ENCODE measurements at places on chromosomes 2 and 18.

- DNase-seq = no peak
Observed at GRCh38 chr2:161204846-161205245, 44.6 kb downstream of the TANK start.

DNA sequence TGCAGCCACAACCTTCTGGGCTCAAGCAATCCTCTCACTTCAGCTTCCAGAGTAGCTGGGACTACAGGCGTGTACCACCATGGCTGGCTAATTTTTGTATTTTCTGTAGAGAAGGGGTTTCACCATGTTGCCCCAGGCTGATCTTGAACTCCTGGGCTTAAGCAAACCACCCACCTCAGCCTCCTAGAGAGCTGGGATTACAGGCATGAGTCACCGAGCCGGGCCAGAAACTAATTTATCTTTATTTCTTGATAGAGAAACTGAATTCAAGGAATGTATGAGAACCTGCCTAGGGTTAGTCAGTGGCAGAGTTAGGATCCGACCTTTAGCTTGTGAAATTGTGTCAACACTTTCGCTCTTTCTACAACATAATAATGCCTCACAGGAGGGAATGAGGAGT lies 19.3 kb upstream of the ITGAV start:
- DNase-seq = no peak

DNA sequence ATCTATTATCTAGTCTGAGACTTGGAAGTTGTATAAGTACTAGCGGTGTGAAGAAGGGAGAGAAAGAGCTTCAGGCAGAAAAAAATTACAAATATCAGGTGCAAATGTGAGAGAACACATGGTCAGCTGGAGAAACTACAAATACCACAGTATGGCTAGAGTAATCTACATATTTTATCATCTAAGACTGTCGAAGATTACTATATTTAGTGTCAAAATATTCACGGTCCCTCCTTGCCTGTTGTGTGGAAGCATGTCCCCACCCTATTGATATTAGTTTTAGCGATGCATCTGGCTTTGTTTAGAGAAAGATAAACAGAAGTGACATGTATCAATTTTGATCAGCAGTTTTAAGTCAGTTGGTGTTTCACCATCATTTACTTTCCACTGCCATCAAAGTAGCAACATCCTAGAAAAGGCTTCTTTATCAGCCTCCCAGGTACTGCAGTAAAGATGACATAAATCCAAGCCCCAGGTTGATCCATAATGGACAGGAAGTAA lies 90.5 kb upstream of the ITGA4 start:
- no peak for DNase-seq

- no peak for DNase-seq
Observed at GRCh38 chr18:34320267-34320666, 95.6 kb upstream of the NOL4 start.

DNA sequence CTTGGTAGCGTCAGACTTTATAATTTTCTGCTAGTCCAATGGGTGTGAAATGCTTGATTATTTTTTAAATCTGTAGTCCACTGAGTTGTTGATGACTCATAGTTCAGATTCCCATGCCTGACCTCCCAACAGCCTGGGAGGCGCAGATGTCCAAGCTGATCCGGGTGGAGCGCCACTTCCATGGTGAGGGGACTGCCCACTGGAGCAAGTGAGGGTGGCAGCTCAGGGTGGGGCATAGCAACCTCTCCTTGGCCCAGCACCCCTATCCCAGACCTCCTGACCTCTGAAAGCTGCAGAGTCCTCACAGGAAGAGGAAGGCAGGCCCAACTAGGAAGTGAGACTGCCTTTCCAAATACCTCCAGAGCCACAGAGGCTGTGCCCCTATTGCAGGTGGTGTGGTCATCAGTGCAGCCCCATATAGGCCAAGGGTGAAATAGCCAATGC lies 4.4 kb downstream of the MAL start:
- DNase-seq = no peak

- DNase-seq = no peak
Observed at GRCh38 chr2:233758849-233759248, 1.2 kb upstream of the UGT1A1 start.

GRCh38 chr2:163800951-163801381 lies 65.2 kb upstream of the FIGN start:
- no peak for DNase-seq

DNA sequence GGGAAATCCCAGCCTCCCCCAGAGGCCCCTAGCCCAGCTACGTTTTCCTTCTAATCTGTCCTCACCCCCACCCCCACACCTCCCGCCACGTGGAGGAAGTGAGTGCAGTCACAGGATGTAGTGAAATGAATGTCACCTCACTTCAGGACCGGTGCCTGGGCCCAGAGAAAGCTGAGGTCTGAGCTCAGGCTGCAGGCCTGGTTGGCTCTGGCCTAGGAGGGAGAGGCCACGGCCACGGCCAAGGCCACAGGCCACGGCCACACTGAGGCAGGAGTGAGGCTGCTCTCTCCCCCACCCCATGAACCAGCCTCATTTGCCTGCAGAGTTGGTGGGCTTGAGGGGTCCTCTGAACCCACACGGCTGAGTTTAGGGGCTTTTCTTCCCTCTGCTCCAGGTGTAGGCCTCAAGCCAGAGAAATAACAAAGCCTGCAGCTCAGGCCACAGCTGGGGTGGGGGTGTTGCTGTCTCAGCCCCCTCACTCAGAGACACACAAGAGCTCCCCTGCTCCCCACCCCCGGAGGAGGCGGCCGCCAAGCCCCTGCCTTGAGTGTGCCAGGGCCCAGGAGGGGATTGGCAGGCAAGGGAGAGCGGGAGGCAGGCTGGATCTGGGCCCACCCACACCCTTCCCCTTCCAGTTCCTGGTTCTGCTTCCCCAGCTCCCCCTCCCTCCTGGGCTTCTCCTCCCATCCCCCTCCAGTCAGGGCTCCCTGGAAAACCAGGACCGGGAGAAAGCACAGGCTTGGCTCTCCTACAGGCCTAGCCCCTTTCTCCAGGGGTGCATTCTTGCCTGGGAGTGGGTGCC lies 27.0 kb downstream of the DNMT3A start:
- DNase-seq = peak; percentile 92

DNA sequence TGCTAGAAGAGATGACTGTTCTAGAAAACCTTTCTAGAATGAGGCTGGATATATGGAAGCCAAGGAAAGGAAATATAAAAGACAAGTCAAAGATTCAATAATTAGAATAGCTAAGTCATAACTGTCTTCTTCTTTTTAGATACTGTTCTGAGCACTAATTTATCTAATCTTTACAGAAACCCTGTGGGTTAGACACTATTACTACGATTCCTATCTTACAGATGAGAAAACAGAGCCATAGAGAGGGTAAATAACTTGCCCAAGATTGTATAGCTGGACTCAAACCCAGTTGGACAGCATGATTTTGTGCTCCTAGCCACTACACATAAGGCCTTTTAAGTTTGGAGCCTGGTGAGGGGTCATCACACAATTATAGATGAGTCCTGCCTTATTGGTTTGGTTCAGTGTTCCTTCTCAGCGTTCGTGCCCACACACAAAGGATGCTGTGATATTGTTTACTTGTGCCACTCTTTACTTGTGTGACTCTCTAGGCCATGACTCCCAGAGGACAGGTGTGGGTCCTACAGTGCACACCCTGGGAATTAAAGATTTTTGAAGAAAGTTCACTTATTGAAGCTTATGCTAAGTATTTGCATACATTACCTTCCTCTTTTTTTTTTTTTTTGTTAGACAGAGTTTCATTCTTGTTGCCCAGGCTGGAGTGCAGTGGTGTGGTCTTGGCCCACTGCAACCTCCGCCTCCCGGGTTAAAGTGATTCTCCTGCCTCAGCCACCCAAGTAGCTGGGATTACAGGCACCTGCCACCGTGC lies 153.7 kb downstream of the PRKCE start:
- DNase-seq = no peak

DNA sequence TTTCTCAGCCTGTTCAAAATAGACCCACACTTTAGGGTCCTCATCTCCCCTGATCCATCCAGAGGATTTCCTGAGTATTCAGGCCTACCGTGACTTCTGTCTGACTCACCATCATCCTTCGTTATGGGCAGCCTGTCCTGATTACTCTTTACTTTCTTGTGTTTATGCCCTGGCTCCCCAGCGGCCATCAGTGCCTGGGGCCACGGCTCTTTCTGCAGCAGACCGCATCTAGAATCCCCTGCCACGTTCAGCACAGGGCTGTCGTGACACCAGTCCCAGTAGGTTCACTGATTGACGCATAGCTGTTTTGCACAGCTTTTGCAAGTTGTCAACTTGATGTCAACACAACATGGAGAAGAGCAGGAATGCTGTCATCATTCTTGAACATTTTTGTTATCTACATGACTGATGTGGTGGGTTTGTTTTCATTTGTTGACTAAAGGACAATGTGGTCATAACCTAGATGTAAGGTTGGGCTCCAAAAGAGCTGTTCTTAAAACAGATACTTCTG lies 225.6 kb downstream of the HAUS1 start:
- no peak for DNase-seq

GRCh38 chr2:88049622-88050021 lies 6.0 kb downstream of the KRCC1 start:
- no peak for DNase-seq

DNA sequence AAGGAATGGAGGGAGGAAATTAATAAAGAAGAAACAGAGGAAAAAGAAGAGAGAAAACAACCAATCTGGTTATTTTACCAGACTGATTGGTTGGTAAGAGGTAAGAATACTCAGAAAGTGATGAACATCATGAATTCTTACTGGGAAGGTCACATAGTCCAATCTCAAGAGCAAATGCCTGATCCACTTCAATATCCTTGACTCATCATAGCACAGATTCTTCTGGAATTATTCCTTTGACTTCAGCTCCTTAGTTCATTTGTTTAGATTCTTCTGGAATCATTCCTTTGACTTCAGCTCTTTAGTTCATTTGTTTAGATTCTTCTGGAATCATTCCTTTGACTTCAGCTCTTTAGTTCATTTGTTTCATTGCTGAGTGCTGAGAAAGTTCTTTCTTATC lies 2030.6 kb upstream of the CELF4 start:
- no peak for DNase-seq

- DNase-seq = no peak
Observed at GRCh38 chr2:167651406-167652151, 595.8 kb downstream of the STK39 start.

DNA sequence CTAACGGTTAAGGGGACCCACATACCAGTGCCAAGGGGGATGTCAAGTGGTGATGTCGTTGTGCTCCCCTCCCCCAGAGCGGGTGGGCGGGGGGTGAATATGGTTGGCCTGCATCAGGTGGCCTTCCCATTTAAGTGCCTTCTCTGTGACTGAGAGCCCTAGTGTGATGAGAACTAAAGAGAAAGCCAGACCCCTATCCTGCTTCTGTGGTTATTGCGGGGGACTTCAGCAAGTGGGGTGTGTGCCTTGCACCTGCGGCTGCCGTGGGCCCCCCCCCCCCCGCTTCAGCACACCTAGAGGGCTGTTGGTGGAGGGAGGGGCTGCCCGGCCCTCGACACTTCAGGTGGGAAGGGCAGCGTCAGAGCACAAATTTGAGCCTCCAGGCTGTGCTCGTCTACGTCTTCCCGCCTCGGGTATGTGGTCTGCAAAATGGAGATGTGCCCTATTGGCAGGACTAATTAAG lies 6.1 kb downstream of the CTDSP1 start:
- DNase-seq = no peak

GRCh38 chr2:65349863-65350262 lies 82.5 kb downstream of the SPRED2 start:
- no peak for DNase-seq

Data from stimulated activated CD8-positive, alpha-beta memory T cell treated with anti-CD3 and anti-CD28 coated beads, Interleukin-7, amount 100 ng/mL, for 4 hours (primary cell).